ENCODE measurements at places on chromosomes 2 and 18.

- DNase-seq: no peak
These were observed 122.4 kb upstream of the LINC00305 start for GRCh38 chr18:64271246-64271645.

DNA sequence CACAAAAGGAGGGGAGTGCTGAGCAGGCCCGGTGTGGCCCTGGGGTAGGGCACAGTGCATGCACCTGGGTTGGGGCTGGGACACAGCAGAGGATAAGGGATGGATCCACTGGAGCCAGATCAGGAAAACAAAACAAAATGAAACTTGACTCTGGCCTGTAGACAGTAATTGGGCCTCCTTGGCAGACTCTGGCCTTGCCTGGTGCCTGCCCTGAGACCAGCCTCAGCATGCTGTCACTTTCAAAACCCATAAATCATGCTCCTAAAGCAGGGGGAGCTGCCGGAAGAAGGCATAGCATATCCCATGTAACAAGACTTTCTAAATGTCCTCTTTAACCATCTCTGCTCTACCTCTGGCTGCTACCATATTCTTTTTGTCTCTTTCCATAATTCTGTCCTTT is 61.1 kb upstream of the IGFBP5 start:
- no peak for DNase-seq

GRCh38 chr2:81462420-81462819 is 1157.9 kb upstream of the LRRTM1 start:
- DNase-seq: no peak

DNA sequence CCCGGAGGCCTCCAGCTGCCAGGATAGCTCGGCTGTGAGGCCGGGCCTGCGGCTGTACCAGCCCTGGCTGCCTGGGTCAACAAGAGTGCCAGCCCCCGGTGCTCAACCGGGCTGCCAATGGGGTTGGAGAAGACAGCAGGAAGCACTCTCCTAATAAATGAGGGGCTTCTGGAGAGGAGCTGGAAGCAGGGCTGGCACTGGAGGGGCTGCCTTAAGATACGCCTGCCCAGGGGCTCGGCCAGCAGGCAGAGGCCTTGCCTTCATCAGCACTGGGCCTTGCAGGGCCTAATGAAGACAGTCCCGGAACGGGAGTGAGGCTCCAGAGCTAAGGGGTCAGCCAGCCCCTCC is 73.6 kb downstream of the TEX51 start:
- no peak for DNase-seq

DNA sequence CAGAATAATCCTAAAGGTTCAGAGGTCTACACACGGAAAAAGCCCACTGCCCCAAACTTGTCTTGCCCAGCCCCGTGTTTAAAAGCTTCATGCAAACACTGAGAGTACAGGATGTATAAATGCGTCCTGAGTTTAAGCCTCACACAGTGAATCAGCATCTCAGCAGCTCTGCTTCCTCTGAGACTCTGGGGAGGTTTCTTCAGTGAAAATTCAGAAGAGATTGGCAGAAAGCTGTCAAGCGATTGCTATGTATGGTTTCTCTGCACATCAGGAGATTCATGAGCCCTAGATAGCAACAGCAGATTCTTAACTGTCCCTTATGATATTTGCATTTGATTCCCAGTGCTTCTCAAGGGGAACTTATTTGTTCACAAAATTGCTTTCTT is 27.1 kb downstream of the CRACDL start:
- DNase-seq: no peak

DNA sequence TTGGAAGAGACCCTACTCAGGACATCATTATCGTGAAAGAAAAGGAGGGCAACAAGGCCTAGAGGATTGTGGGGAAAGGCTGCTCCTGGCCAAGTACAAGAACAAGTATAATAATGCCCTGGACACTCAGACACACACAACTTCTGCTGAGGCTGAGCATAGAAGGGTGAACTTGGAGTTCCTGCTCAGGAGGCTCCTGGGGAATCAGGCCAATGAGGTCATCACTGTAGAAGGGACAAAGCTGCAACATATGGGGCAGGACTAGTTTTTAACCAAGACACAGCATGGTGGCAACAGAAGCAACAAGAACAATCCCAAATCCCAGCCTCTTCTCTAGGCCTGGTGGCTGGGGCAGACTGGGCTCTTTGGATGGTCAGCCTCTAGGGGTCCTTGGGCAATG is 102.6 kb downstream of the POLR1A start:
- no peak for DNase-seq

GRCh38 chr2:28629910-28630309 is 121.7 kb upstream of the PPP1CB start:
- DNase-seq: no peak

Data from 8988T (cell line).